ENCODE measurements at places on chromosomes 2 and 18.
A peak's percentile ranks its signal among the peaks of the same experiment; 100 is the strongest.

DNA sequence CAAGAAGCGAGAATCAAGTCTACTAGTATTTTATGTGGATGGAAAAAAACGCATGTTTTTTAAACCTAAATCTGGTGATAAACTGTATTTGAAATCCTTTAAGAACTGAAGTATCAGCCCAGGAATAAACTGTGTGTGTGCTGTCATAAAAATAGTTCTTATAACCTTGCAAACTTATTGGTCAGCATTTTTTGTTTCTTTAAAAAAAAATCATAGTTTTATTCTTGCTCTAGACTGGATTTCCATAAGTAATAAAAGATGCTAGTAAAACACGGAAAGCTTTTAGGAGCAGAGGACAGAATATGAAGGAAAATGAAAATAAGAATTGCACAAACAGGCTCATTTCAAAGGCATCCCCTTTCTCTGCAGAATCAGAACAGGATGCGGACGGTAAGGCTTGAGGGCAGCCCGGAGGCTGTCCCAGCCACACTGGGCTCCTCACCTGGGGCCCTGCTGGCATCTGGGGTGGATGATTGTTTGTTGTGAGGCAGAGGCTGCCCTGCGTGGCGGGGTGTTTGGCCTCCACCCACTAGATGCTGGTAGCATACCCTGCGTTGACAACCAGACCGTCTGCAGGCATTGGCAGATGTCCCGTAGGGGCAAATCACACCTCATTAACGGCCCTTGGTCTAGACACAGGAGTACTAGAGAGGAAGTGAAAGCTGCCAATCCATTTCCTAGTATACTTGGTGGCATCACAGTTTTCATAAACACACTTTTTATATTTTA is 52.5 kb downstream of the MBP start:
- no peak for DNase-seq

DNA sequence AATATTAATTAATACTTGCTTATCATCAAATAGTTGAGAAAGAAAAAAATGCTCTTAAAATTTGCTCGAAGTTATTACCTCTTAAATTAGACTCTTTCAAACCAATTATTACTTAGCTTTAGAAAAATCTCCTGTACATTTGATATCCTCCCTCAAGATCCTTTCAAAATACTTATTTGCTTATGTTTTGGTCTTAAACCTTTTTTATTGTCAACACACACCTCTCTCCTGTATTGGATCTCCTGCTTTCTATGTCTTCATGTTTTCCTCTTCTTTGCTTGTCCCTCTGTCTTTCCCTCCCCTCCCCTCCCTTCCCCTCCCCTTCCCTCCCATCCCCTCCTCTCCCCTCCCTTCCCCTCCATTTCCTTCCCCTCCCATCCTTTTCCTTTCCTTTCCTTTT is 14.0 kb downstream of the OSBPL6 start:
- no peak for DNase-seq

DNA sequence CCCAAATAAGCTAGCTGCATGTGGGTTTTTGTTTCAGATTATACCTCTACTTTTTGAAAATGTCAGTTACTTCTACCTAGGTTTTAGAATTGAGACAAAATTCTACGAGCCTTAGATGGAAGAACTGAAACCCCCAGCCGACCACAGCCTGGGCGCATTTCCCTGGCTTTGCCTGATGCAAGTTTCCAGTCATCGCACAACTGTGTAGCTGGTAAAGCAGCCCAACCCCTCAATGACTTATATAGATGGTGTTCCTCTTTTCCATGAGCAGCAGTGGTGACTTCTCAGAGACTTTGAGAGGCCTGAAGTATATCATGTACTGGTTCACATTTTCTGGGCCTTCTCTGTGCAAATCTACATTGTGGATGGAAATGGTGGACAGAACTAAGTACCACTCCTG is 515.4 kb upstream of the RAB6C start:
- DNase-seq = no peak

DNA sequence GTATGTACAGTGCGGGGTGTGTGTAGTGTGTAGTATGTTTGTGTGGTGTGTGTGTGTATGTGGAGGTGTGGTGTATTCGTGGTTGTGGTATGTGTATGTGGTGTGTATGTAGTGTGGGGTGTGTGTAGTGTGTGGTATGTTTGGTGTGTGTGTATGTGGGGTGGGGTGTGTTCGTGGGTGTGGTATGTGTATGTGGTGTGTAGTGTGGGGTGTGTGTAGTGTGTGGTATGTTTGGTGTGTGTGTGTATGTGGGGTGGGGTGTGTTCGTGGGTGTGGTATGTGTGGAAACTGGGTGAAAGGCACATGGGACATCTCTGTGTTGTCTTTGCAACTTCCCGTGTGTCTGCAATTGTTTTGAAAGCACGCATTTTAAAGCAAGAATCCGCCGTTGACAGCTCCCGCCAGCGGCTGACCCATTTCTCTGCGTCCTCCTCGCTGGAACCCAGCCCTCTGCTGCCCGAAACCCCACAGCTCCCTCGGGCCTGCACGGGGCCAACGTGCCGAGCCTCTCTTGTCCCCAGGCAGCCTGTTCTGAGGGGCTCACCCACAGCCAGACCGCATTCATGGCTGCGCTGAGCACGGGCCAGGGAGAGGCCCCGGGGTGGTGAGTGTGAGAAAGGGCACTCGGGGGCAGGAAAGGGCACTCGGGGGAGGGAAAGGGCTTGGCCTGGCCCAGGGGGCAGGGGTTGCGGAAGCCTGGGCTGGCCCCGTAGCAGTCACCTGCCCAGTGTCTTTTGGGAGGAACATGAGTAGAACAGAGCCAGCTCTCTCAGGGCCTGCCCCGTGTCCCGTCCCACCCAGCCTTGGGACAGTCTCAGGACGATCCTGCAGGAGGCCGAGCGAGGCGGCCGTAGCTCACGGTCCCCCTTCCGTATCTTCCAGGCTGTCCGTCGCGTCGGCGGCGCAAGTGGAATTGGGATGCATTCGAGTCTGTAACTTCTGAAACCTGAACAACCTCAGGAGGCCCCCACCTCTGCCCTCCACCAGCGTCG is 61.4 kb downstream of the TWIST2 start:
- DNase-seq = no peak

DNA sequence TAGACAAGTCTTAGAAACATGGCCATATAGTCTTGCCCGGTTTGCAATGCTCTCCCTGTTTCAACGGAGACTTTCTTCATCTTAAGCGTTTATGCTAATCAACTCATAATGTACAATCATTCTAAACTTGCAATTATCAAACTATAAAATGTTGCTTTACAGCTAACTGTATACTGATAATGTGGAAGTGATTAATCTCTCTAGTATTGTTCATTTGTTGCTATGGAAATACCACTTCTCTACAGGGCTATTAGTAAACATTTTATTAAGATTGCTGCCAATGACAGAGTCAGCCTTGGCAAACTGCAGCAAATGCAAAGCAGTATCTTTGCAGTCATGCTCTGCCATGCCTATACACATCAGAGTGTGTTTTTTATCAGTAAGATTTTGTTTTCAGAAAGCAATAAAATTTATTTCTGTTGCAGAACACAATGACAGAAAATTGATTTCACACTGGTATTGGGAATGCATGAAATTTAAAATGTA is 1201.8 kb upstream of the CDH2 start:
- DNase-seq = no peak

GRCh38 chr2:147867050-147867449 is 22.2 kb downstream of the ACVR2A start:
- DNase-seq = no peak

DNA sequence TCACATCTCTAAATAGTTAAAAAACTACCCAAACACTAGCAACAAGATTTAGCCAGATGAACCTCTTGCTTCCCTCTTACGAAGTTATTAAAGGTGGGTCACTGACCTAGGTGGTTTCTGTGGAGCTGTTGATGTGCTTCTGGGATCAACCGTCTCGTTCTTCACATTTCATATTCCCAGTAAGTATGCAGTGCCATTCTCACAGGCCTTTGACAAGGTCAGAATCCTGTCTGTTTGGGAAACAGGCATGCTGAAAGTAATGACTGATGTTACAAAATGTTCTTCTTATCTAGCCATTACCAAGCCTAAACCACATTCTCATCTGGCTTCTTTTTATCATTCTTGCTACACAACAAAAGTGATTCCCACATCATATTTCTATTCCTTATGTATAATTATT is 70.3 kb downstream of the WDR7 start:
- DNase-seq = no peak

DNA sequence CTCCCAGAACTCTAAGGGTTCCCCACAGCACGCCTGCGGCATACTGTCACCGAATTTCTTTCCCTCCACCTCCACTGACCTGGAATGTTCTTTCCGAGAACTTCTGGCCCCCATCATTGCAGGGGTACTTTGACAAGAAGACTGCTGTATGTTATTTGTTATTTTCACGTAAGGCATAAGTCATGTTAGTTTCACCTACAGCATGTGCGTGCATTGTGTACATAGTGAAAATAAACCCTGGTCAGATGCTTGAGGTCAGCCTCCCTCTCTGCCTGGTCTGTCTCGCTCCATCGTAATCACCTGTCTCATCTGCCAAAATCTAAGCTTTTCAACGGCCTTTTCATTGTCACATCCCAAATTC is 4.1 kb downstream of the ABCG8 start:
- DNase-seq = no peak

DNA sequence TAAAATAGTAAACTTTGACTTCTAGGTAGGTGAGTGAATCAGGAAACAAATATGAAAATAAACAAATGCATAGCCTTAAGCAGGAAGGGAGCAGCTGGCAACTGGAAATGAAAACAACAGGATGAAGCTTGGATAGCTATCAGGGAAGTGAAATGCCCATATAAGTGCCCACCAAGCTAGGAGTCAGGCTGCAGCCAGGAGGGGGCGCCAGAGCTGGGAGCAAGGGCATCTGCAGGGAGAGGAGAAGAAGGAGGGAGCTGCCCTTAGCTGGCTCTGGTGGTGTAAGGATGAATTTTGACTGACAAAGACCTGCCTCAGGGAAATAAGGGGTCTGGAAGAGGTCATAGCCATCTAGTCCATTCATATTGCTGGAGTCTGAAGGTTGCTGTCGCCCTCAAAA is 298.3 kb downstream of the TDRD15 start:
- DNase-seq = no peak

GRCh38 chr2:165016772-165017411 is 61.6 kb upstream of the SLC38A11 start:
- peak; percentile 50 for DNase-seq

DNA sequence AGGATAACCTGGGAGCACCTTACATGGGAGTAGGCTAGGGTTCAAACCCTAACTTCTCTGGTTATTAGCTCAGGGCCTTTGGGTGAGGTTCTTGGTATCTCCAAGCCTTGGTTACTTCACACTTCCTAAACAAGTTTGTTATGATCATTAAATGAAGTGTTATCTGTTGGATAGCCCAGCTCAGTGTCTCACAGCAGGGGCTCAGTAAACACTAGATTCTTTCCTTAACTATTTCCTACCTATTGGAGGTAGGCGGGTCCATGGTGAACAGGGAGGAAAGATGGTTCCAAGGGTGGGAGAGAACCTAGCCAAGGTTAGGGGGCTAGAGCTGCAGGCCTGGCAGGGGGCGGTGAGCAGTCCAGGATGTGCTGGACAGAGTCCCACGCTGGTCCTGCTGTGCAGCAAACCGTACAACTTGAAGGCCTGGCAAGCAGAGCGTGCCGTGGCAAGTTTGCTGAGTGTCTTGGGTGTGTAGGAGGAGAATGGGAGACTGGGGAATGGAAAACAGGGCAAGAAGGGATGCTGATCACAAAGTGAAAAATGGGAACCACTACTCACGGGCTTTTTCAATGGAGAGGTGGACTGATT is 259.1 kb downstream of the PRKCE start:
- no peak for DNase-seq

DNA sequence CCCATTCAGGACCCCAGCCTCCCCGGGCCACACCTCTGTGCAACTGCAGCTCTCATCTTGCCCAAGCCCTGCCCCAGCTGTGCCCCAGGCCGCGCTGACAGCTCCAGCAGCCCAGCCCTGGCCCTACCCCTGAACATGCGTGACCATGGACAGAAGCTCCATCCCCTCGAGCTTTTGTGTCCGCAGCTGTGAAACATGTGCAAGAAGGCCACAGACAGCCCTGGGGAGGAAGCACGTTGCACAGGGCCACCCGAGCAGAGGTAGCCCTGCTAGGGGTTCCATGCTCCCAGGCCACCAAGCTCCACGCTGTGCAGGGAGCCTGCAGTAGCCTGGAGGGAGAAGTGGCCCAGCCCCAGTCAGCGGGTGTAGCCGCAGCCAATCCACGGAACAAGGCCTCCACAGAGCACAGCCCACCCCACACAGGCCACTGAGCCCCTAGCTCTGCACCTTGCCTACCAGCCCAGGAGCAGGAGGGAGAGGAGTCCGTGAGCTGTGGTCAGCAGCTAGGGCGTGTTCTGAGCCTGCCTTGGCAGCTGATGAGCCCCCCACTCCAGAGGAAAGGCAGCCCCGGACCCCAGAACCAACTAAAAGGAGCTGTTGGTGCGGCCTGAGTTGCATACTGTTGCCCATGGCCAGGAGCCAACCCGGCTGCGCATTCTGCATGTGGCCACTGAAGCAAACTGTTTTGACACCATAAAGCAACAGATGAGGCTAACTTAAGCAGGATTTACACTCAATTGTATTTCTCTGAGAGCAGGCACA is 184.0 kb downstream of the SEPTIN10 start:
- DNase-seq = no peak

- no peak for DNase-seq
Observed at GRCh38 chr2:119482481-119483394, 41.5 kb downstream of the SCTR start.

DNA sequence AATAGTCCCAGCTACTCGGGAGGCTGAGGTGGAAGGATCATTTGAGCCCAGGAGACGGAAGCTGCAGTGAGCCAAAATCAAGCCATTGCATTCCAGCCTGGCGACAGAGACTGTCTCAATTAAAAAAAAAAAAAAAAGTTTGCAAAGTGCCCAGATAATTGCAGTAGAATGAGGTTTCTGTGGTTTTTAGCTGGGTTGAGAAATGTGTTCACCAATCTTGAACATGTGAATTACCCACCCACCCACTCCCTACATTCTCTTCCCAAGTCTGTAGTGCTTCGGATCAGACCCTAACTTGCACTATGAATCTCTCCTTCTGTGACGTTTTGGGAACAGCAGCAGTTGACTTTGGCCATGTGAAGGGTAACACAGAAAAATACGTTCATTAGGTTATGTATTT is 247.3 kb downstream of the PTGR3 start:
- DNase-seq = no peak

- DNase-seq = no peak
Observed at GRCh38 chr2:30877833-30878232, 70.6 kb upstream of the CAPN13 start.

DNA sequence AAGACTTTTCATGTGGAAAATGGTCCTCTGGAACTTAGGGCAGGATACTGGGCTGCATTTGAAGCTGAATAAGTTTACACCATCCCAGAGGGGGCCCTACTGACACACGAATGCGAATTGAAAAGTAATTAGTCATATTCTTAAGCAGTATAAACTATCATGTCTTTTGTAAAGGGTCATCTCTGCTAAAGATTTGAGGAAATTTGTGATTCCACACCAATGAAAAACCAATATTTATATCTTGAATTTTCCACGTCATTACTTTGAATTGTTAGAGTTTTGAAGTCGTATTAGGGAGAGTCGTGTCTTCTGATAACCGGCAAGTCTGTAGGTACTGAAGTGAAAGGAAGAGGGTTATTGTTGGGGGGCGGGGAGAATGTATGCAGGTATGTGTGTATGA is 4.1 kb upstream of the OTX1 start:
- no peak for DNase-seq

Data from AG09309 (cell line).